ENCODE measurements at places on chromosomes 7 and 10.

GRCh38 chr10:7405637-7406036, 5.2 kb downstream of the SFMBT2 start:
- DNase-seq = no peak

- no peak for DNase-seq
These were observed 228.2 kb downstream of the CHRM2 start for GRCh38 chr7:137096607-137097006.

DNA sequence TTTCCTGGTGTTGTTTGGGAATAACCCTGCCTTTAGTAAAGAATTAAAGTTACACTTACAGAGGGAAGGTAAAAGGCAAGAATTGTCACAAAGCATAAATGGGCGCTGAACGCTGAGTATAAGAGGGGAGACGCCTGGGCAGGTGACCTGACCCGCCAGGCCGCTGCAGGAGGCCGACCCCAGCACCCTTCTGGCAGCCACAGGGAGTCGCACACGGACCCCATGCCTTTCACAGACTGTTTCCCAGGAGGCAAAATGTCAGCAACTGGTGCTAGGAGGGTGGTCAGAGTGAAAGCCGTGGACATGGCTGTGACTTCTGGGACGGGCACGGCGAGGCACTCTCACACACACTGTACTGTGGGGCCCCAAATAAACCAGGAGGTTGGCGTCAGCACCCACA, 288.2 kb downstream of the WDR37 start:
- no peak for DNase-seq

- DNase-seq = no peak
These were observed 249.5 kb upstream of the SLC26A5 start for GRCh38 chr7:103695521-103695920.

DNA sequence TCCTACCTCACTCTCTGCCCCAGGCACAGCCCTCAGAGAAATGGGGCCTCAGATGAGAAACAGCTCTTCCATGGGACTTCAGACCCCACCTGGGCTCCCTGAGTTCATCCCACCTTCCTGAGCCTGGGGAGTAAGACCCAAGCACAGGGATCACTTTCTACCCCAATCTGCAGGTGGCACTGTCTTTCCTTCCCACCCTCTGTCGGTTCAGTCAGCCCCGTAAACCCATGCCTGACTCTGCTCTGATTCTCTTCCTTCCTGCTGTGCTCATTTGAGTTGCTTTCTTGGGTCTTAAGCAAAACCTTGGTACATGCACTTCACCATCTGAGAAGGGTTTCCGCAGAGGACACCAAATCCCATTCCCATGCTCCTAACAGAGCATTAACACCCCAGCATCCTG, 306.4 kb upstream of the CDC14C start:
- DNase-seq = no peak

GRCh38 chr10:122189185-122189584, 81.9 kb upstream of the BTBD16 start:
- DNase-seq = no peak

DNA sequence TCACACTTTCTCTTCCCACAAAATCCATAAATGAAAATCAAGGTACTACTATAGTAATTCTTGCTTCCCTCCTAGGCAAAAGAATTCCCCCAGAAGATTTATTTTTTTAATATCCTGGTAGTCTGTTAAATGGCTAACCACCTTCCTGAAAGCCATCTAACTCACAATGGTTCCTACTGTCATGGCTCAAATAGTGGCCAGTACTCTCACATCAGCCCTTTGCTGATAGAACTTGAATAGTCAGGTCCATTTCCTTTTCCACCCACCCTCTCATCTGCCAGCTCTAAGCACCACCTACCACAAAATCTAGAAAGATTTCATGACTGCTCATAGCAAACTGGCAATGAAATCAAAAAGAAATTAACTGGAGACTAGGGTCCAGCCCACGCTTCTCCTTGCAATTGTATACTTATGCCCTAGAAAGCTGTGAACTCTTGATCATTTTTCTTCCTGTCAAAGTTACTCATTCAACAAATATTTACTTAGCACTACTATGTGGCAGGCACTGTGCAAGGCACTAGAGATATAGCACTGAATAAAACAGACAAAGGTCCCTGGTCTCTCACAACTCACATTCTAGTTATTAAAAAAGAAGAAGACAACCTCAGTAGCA, 60.4 kb downstream of the ARMH3 start:
- no peak for DNase-seq

DNA sequence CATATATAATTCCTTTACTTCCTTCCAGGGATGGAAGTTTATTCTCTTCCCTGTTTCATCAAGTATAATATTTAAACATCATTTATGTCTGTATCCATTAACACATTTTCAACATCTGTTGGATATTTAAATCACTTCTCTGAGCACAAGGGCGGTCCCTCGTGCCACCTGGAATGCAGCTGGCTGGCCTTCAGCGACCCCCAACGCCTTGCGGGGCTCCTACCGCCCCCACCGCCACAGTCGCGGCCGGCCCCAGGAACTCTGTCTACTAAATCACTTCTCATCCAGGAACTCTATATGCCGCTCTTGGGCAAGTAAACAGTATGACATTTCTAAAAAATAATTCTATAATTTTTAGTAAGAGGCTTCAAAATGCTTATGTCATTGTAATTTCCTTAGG, 221.1 kb upstream of the PTN start:
- DNase-seq = no peak

DNA sequence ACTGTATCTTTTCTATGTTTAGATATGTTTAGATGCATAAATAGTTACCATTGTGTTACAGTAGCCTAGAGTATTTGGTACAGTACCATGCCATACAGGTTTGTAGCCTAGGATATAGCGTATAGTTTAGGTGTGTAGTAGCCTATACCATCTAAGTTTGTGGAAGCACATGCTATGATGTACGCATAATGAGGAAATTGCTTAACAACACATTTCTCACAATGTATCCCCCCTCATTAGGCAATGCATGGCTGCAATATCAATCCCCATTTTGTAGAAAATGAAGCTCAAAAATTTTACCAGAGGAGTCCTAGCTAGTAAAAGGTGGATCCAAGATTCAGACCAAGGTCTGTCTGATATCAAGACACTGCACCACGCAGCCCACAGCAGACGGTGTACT, 376.4 kb upstream of the NFE2L3 start:
- no peak for DNase-seq

DNA sequence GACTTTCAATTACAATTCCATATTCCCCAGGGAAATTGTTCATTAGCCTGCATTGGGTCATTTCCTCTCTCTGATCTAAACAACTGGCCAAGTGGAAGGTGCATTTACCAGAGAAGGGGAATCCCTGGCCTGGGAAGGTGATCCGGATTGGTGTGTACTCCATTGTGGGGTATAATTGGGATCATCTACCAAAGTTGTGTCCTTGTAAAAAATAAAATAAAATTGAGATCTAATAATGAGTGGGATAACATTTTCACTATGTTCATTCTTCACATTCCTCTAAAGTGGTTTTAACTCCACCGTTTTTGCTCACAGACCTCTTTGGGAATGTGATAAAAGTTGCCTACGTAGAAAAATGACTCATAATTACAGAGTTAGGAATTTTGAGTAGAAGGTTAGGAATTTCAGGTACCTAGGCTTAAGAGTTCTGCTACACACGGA, 22.8 kb downstream of the ARL5B start:
- no peak for DNase-seq

DNA sequence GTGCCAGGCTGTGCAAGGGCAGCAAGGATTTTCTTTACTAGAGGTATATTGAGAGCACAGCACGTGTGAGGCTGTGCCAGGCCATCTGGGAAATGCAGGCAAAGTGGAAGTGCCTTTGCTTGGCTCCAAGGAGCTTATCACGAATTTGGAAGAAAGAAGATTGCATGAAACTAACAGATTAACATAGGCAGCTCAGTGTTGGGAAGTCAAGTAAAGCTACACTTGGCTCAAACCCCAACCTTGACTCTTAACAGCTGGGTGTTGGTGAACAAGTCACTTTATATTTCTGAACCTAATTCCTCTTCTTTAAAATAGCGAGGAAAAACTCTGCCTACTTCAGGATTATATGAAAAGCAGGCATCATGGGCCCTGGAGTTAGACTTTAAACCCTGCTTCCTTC, 105.2 kb downstream of the PLCE1 start:
- DNase-seq = no peak

DNA sequence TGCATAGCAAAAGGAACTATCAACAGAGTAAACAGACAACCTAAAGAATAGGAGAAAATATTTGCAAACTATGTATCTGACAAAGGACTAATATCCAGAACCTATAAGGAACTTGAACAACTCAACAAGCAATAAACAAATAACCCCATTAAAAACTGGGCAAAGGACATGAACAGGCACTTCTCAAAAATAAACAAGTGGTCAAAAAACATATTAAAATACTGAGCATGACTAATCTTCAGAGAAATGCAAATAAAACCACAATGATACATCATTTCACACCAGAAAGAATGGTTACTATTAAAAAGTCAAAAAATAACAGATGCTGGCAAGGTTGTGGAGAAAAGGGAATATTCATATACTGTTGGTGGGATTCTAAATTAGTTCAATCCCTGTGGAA, 17.1 kb downstream of the MAGI2 start:
- no peak for DNase-seq

- DNase-seq = no peak
These were observed 157.8 kb downstream of the SNX10 start for GRCh38 chr7:26449175-26450165.

- no peak for DNase-seq
These were observed 11.9 kb downstream of the EZH2 start for GRCh38 chr7:148872188-148872587.

DNA sequence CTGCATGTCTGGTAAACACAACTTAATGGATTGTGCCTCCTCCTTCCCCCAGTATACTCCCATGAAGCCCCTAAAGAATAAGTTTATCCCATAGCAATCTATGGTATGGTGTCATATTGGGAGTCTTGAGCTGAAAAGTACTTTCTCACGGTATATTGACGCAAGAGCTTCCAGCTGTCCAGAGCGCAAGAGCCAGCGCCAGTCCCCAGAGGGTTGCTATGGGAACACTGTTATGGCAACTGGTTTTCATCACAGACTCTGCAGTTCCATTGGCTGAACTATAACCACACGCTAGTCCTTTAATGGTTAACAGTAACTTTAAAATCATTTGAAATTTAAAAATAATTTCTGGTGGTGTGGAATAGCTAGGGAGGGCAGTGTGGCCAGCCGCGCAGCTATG, 46.9 kb downstream of the PRPF18 start:
- no peak for DNase-seq

DNA sequence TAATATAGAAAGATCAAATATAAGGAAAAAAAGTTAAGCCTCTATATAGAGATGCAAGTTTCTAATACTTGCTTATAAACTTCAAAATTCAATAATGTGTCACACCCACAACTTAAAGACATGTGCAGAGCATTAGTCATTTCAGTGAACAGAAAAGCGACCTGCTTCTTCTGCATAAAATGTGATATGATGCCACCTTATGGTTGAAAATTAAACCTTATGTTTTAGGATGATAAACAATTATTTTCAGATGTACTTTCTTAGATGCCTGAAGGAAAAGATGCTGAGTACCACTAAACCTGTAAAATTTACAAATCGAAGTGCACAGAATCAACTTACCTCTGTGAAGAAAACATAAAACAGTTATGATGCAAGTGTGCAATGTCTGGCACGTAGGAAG, 96.0 kb downstream of the MTERF1 start:
- DNase-seq = peak; percentile 67

DNA sequence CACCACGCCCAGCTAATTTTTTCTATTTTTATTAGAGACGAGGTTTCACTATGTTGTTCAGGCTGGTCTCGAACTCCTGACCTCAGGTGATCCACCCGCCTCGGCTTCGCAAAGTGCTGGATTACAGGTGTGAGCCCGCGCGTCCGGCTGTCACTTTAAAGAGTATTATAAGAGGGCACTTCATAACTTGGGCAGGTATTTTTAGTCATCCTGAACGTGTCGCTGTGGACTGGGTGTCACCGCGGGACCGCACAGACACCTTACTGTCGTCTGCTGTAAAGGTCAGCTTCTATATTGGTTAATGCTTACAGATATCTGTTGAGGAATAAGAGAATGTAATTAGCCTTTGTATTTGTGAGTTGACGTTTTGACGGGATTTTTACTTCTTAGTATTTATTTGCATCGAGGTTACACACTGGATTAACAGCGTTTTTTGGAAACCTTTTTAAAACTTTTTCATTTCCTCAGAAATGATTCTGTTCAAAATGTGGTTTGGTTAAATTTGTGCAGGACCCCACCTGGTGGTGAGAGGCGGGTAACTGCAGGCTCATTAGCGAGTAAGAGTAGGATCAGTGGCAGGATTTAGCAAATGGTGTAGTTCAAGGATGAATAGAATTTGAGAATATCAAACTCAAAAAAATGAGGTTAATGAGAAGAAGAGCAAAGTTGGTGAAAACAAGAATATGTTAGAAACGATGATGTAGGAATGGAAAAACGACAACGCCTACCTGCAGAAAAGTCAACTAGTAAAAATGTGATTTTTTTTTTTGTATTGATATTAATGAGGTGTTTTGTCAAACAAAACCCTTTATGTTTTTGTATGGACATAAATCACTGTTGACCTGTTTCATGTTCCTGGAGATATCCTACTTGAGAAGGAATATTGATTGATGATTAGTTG, 3.2 kb downstream of the DNAJB6 start:
- peak; percentile 67 for DNase-seq

DNA sequence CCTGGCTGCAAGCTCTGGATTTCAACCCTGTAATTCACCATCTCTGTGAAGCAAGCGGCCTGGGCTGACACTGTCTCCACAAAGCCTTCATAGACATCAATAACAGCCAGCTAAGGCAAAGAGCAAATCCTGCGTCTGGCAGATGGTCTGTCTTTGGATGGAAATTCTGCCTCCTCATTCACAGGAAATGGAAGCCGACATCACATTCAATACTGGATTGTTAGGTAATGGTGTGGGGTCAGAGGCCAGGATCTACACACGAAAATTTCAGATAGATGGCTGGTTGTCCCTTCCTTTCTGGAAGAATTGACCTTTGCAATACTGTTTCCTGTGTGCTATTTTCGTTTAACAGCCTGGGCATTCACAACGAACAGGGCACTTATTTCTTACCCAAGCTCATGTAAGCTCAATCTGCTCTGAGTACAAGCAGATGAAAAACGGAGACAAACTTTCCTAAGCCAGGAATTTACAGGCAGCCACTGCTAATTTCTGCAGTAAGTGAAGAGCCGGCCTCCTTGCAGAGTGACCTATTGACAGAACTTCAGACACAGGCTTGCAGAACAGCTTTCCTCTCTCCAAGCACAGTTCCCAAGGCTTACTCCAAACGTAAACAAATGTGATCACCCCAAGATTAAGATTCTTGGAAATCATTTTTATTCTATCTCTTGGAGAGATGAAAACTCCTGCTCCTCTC, 3.1 kb upstream of the ADAM12 start:
- no peak for DNase-seq

Data from NCI-H2081 (cell line).